ENCODE measurements at places on chromosomes 4 and X.

DNA sequence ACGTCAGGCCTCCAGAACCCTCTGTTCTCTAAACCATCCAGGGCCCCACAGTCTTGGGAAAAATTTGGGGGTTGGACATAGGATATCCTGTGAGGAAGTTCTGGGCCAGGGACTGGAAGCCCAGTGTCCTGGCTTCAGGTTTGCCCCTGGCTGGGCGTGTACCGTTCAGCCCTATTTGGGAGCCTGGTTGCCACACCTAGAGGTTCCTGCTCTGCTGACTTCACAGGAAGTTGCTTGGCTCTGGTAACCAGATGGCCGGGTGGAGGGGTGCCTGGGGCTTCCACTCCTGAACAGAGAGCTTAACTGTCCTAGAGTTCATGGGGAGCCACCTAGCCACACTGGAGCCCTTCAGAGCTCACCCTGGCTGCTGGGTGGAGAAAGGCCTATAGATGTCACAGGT lies 1.1 kb downstream of the TAFAZZIN start:
- DNase-seq, result no peak

DNA sequence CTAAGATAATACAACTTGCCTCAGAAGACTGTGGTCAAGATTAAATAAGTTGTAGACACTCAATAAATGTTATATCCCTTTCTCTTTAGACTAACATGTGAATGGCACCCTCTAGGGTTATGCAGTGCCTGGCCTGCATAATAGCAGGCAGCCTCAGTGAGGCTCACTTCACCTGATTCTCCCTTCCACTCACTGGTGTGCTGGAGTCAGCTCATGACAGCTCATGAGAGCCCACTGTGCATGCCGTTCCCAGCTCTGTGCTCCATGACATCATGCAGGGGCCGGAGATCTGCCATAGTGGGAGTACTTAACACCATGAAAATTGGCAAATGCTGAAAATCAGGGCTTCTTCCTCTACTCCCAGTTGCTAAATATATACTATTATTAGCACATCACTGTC lies 64.5 kb downstream of the TEC start:
- no peak for DNase-seq

DNA sequence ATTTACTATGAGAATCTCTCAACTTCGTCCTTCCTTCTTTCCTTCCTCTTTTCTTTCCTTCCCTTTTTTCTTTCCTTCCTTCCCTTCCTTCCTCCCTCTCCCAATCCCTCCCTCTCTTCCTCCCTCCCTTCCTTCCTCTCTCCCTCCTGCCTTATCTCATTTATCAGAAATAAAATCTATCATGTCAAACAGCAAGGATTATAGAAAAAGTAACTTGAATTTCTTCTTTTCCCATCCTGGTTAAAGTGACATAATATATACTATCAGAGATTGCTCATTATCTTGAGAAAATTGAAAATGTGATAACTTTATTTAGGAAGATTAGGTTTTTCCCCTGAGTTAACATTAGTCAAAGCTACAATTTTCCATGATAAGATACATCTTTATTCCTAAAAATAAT lies 5.6 kb downstream of the TIGD4 start:
- no peak for DNase-seq

DNA sequence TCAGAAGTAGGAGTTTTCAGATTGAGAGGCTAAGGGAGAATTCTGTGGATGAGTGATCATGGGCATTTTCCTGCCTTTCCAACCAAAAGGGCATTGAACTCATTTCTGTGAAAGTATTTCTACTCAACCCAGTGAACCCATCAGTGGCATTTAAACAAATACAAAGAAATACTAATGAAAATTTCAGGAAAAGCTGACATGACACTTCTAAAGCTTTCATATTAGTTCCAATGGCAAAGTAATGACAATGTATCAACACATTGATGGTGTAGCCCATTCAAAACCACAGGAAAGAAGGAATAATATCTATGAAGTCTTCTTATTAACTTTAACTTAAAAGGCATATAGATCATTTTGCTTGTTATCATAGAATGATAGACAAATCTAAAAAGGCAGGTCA lies 183.5 kb upstream of the ANXA10 start:
- no peak for DNase-seq

GRCh38 chrX:30643313-30643821 lies 9.9 kb upstream of the GK start:
- no peak for DNase-seq
